ENCODE measurements at places on chromosomes 12 and 14.

DNA sequence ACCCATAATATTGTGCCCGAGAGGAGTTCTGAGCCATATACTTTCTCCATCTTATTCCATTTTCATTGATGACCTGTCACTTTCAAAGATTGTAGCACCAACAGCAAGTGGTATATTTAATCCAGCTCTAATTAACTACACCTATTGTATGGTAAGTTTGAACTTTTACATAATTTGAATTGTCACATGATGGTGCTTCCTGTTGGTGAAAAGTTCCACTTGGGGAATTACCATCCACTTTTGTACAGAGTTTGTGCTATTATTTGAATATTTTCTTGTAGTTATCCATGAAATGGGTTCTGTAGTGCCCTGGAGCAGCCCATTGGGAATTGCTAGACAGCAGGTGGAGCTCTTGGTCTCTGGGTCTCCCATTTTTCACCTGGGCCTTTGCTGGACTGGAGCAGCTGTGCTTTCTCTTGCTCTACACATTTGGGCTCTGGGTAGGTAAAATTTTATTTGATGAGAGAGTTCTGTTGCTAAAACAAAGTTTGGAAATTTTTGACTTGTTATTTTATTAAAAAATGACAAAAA, 3.0 kb downstream of the SMCO3 start:
- DNase-seq, result no peak

GRCh38 chr14:60482743-60483142, 3.1 kb downstream of the C14orf39 start:
- DNase-seq, result no peak

DNA sequence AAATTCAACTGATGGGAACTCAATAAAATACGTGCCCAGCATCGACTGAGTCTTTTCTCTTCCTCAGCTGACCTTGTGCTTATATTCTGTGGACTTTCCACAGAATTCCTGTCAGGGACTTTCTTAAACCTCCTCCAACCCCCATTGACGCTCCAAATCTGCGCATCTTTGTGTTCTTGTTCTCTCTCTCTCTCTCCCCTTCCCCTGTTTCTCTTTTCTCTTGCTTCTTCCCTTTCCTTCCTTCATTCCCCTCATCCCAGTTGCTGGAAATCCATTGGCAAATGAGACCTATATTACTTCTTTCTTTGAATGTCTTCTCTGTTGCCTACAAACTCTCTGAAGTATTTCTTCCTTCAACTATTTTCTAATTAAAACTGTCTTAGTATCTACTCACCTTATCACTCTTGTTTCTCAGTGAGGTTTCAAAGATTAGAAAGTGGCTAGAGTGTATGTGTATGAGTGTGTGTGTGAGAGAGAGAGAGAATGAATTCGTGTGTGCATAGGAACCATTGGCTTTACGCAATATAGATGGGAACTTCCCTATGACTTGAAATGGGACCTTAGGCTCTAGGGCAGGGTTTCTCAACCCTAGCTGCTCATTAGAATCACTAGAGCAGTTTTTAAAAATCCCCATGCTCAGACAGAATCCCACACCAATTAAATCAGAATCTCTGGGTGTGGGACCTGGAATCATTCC, 41.8 kb upstream of the DHRS7 start:
- no peak for DNase-seq

DNA sequence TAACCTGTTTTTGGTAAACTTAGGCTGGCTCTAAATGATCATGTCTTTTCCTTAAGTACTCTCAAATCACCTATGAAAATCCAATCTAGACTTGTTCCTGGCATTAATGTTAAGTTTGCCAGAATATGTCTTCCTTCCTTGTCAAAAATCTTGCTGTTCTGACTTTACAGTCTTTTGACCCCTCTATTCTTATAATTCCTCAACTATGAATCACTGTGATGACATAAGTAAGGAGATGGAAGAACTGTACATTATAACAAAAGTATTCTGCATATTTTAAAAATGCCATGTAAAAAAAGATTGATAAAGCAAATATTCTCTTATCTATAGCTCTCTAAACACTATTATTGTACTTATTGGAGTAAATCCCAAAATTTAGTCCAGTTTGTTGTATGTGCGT, 51.4 kb upstream of the BAZ1A start:
- DNase-seq, result no peak

DNA sequence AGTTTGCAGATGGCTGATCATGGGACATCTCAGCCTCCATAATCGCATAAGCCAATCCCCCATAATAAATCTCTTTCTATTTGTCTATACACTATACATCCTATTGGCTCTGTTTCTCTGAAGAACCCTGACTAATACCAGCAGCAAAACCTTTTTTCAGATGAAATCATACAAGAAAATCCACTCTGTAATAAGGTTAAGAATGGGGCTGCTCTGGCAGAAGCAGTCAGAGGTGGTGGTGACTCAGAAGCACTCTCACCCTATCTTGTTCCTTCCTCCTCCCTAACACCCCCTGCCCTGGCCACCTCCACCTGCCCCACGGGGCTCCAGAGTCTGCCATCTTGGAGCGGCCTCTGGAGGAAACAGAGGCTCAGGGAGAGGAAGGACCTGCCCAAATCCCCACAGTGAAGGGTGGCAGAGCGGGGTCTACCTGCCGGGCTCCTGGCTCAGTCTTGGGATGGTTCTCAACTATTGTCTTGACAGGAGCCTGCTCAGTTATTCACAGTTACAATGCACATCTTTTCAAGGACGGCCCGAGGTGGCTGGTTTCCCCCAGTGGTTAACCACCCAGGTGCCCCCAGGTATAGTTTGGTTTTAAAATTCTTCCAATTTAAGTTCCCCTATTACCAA, 109.3 kb upstream of the EVL start:
- DNase-seq, result no peak

GRCh38 chr12:54997929-54998522, 13.5 kb upstream of the TESPA1 start:
- no peak for DNase-seq

DNA sequence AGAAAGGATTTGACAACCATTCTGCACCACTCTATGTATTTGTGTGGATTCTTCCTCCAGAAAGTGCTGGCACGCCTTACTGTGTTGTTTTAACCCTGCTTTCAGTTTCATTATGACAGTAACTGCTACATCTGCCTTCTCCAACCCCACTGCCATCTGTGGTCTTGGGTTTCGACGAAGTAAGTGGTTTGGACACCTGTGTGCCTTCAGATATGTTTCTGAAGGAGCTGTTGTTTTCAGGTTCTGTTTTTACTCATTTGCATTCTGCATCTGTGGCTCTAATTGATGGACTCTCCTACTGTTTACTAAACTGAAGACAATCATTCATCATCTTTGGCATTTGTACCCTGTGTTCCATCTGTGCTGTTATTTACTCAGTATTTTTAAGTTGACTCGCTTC, 4.1 kb downstream of the TSHR start:
- no peak for DNase-seq

- DNase-seq, result no peak
These were observed 46.2 kb upstream of the RIMBP2 start for GRCh38 chr12:130762319-130762675.

- no peak for DNase-seq
These were observed 271.6 kb downstream of the NPAS3 start for GRCh38 chr14:33210311-33210710.

GRCh38 chr14:61300754-61301153, 19.6 kb upstream of the TMEM30B start:
- no peak for DNase-seq

DNA sequence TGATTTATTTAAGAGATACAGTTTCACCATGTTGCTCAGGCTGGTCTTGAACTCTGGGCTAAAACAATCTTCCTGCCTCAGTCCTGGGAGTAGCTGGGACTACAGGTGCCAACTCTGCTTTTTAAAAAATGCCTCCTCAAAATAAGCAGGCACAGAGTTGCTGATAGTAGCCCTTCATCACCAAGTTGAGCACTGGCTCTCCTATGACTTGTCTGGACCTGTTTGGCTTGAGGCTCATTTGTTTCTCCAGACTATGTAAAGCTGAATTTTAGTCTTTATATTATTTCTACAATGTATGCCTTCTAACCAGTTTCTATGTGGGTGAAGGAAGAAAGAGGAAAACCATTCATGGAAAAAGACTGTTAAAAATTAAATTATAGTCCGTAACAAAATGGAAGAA, 39.5 kb upstream of the RAD51AP1 start:
- no peak for DNase-seq

DNA sequence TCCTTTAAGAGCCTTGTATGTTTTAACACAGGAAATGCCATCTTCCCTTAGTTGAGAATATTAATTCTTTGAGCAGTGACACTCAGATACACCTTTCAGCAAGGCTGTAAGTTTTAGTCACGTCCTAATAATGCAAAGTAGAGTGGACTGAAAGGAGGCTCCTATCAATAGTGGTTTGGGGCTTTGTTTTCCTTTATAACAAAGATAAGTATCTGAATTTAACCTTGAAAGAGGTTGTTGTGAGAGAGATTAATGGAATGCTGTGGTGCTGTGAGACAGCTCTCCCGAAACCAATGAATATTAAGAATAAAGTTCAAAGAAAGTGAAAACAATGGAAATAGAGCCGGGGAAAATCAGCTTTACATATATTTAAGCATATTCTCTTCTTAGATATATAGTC, 259.6 kb downstream of the ERC1 start:
- no peak for DNase-seq

- no peak for DNase-seq
These were observed 18.7 kb upstream of the CDCA4 start for GRCh38 chr14:105039458-105040205.
